HuH-7.5 (cell line): ENCODE measurements at places on chromosomes 3 and 15.

DNA sequence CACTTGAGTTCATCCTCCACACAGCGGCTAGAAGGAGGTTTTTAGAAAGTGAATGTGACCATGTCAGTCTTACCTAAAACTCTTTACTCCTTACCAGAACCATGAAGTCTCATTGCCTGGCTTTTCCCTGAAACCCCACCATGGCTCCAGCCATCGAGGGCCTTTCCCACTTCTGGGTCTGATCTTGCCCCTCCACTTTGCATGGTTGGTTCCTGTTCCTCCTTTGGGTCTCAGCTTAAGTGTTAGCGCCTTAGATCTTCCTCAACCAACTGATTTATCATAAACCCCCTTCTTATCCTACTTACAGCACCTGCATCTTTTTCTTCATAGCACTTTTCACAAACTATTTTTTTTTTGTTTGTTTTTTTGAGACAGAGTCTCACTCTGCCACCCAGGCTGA is 45.9 kb upstream of the ULK4 start:
- DNase-seq = no peak

DNA sequence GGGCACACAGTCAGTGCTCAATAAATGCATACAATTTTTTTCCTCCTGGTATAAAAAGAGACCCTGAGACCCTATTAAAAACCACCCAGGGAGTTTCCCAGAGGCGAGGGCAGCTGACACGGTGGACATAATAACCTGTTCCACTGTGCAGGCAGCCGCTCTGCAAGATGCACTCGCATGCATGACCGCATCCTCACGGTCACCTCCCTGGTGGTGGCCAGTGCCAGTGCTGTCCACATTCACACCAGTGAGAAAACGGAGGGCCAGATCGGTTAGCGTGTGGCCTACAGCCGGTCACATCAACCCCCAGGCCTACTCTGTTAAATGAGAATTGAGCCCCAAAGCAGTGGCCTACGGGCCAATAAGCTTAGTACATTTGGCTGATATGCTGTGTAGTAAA is 24.8 kb downstream of the SH3BP5 start:
- no peak for DNase-seq

DNA sequence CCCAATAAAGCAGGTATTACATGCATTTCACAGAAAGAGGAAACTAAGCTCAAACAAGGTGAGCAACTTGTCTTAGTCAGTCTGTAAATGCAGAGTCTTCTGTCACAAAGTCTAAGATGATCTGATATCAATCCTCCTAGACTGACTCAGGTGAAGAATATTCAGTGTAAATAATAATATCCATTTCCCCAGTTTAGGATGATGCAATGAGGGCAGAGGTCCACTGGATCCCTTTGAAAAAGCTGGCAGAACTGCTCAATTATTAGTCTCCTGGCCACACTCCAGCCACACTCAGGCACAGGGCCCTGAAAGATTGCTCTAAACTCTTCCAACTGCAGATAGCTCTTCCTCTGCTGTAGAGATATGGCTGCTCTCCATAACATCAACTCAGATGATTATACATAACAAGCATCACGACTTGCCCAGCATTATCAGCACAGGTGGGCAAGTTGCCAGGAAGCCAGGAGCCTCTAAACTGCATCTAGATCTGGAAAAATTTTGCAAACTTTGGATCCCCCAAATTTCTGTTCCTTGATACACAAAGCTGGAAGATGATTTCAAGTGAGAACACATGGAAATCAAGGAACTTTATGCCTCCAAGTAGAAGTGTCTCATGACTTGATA is 129.8 kb upstream of the CPNE4 start:
- no peak for DNase-seq

DNA sequence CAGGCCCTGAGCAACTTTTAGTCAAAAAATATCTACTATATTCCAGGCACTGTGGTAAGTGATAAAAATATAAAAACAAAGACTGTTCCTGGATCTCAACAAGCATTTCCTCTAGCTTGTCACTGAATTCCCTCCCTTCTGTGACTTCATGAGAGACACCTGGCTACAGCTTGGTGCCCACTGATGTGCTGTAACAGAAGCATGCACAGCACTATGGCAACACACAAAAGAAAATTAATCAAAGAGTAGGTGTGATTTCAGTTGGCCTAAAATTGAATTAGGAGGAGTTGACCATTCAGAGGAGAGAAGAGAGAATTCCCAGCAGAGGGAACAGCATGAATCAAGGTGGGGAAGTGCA is 158.9 kb upstream of the LPP start:
- DNase-seq = no peak

DNA sequence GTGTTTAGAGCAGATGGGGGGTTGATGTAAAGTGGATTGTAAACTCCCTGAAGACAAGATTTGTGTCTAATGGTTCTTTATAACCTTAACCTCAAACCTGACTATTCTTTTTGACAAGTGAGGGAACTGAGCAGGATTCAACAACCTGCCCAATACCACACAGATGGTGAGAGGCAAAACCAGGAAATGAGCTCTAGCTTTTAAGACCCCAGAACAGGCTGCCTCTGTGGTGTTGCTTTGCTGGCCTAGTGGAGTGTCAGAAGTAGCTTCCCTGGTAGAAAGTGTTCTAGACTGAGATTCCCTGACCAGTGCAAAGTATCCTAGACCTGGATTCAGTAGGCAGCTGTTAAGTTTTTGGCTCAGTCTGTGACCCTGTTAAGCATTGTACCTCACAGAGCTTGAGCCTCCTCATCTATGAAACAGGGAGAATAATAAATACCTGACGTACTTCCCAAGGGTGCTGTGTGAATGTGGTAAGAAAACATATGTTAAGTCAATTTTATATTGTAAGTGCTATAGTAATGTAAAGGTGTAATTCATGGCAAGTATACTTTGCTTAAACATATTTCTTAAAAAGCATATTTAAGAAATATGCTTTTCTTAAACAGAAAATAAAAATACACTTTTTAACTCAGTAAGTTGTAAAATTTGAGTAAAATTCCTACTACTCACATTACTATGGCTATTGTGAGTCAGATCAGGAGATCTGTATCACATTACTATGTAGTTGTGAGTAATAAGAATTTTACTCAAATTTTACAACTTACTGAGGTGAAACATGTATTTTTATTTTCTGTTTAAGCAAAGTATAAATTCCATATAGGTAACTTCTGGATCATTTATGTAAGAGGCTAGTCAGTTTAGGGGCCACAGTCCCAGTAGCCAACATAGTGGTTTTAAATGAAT is 8.8 kb downstream of the GPR87 start:
- DNase-seq = no peak

- no peak for DNase-seq
These were observed 172.3 kb upstream of the TSC22D2 start for GRCh38 chr3:150235799-150236198.

- peak; percentile 9 for DNase-seq
These were observed 197.4 kb downstream of the ISL2 start for GRCh38 chr15:76533995-76534394.

DNA sequence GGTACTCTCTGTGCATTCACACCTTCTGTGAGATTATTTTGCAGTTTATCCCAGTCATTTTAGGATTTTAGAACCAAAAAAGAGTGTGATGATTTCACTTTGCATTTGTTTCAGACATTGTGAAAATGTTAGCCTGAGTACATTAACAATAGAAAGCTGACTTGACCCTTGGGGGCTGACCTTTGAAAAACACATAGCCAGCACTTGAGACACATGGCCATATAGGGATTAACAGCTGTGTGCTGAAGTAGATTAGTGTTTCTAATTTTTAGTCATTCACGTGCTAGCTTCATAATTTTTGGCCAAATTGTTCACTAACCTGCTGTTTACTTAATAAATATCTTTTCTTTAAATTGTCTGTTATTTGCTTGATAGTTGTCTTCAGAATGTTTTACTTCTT is 3.5 kb downstream of the FEM1B start:
- no peak for DNase-seq

- DNase-seq = peak; percentile 28
These were observed 61.7 kb upstream of the SLC25A26 start for GRCh38 chr3:66158933-66159683.

GRCh38 chr3:31725568-31725967 is 192.8 kb downstream of the STT3B start:
- DNase-seq = no peak

DNA sequence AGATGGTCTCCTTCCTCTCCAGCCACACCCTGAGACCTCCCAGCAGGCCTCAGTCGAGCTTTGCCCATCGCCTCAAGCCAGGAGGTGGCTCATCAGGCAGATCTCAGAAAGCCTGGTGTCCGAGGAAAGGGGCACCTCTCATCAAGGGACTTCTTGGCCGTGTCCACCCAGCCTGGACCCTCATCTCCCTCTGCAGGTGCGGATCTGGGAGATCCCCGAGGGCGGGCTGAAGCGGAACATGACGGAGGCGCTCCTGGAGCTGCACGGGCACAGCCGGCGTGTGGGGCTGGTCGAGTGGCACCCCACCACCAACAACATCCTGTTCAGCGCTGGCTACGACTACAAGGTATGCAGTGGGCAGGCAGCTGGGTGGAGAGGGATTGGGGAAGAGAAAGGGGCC is 110.2 kb downstream of the ANP32A start:
- no peak for DNase-seq
